ENCODE measurements at places on chromosomes 7 and 10. TPM values are rescaled to one million over a fixed set of nuclear protein-coding genes. Genes with fewer than 3 reads are reported as not detected.
A peak's percentile ranks its signal among the peaks of the same experiment; 100 is the strongest.

Gene CHAT
- not detected for total RNA-seq

Gene DMBT1
- 0.07 TPM for total RNA-seq

Gene CPA2
- 0.84 TPM for total RNA-seq

Gene SORCS3
- not detected for total RNA-seq

Gene TUBAL3
- 6.3 TPM for total RNA-seq

GRCh38 chr10:32419615-32420014 lies 26.3 kb upstream of the CCDC7 start:
- no peaks in the 10 kb centered on the region for H3K27me3 ChIP-seq
- peaks cover 1% of the 10 kb centered on the region for H3K4me1 ChIP-seq
- no peaks in the 10 kb centered on the region for H3K36me3 ChIP-seq
- H3K27ac ChIP-seq: no peak overlapping the region
- no peak overlapping the region for H3K4me3 ChIP-seq

GRCh38 chr10:116045366-116046356 lies 227.3 kb downstream of the GFRA1 start:
- no peaks in the 10 kb centered on the region for H3K36me3 ChIP-seq
- no peak overlapping the region for H3K27ac ChIP-seq
- no peaks in the 10 kb centered on the region for H3K4me1 ChIP-seq
- DNase-seq: no peak

- H3K36me3 ChIP-seq: no peaks in the 10 kb centered on the region
- no peaks in the 10 kb centered on the region for H3K4me1 ChIP-seq
- DNase-seq: no peak
- no peak overlapping the region for H3K27ac ChIP-seq
- no peak overlapping the region for H3K4me3 ChIP-seq
- H3K27me3 ChIP-seq: peaks cover 18% of the 10 kb centered on the region
These were observed 45.5 kb upstream of the DMBT1 start for GRCh38 chr10:122515022-122515424.

GRCh38 chr10:28663576-28664368 lies 13.5 kb upstream of the BAMBI start:
- peak; percentile 81 for DNase-seq
- H3K4me1 ChIP-seq: peaks cover 4% of the 10 kb centered on the region
- no peaks in the 10 kb centered on the region for H3K36me3 ChIP-seq
- no peak overlapping the region for H3K4me3 ChIP-seq

DNA sequence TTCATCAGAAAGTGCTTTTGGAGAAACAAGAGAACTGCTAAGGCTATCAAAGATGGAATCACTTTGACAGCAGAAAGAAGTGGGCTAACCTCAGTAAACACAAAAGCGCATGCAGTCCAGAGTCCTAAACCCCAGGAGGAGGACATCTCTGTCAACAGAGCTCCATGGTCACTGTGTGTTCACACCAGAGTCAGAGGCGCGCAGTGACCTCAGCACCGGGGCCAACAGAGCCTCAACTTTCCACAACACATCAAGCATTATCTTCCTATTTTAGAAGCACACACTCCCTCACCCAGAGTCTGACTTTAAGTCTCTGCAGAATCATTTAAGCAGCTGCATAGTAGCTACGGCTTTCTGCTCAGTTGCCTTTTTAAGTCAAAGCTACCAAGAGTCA lies 195.3 kb downstream of the DIP2C start:
- no peak overlapping the region for H3K27ac ChIP-seq
- H3K27me3 ChIP-seq: peaks cover 65% of the 10 kb centered on the region
- H3K4me3 ChIP-seq: no peak overlapping the region
- no peaks in the 10 kb centered on the region for H3K4me1 ChIP-seq
- H3K36me3 ChIP-seq: no peaks in the 10 kb centered on the region
- DNase-seq: no peak

DNA sequence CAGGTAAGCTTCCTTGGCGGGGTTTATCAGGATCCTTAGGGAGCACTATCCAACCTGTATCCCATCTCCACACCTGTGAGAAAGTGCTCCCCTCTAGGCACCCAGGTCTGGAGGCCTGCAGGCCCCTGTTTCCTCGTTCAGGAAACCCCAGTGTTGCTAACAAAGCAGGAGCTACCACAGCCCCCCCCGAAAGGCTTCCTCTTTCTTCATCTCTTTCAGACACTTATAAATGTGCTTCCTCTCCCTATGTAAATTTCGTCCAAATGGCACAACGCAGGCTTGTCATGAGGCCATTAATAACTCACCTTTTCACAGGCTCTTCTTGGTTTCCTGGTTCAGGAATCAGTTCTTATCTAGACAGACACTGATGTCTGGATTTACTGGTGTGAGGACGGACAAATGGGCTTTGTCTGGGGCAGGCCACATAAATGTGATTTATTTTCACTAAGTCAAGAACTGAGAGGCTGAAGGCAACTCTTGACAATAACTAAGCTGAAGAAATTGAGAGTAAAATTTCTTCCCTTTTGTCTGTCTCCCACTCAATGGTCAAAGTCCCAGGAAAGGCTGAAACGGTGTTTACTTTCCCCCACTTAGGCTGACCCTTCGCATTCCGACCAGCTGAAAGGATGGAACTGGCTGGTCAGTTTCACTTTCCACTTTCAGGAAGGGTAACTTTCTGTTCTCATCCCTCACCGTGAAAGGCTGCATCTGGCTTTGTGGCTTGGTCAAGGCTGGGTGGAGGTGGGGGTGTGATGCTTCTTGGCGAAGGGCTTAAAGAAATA lies 46.8 kb downstream of the PIK3AP1 start:
- H3K27me3 ChIP-seq: no peaks in the 10 kb centered on the region
- no peaks in the 10 kb centered on the region for H3K36me3 ChIP-seq
- no peak overlapping the region for H3K4me3 ChIP-seq
- peaks cover 20% of the 10 kb centered on the region for H3K4me1 ChIP-seq
- no peak for DNase-seq

DNA sequence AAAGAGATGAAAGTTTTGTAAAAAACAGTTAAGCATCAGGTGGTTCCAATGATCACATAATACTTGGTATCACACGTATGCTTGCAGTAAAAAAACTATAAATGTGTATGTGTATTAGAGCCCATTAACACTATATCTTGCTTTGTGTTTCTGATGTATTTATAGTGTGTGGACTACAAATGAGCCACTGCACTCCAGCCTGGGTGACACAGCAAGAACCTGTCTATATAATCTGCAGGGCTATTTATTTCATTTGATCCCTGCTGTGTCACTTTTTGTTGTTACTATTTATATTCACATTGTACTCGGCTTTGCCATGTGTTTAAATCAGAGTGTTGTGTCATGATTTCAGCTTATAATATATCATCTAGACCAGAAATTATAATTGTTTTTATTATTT lies 487.8 kb upstream of the TEX47 start:
- no peaks in the 10 kb centered on the region for H3K4me1 ChIP-seq
- no peak for DNase-seq
- H3K27me3 ChIP-seq: no peaks in the 10 kb centered on the region

GRCh38 chr10:87767253-87767652 lies 50.8 kb downstream of the ATAD1 start:
- no peaks in the 10 kb centered on the region for H3K27me3 ChIP-seq
- peaks cover 48% of the 10 kb centered on the region for H3K36me3 ChIP-seq
- peaks cover 6% of the 10 kb centered on the region for H3K4me1 ChIP-seq
- DNase-seq: no peak

DNA sequence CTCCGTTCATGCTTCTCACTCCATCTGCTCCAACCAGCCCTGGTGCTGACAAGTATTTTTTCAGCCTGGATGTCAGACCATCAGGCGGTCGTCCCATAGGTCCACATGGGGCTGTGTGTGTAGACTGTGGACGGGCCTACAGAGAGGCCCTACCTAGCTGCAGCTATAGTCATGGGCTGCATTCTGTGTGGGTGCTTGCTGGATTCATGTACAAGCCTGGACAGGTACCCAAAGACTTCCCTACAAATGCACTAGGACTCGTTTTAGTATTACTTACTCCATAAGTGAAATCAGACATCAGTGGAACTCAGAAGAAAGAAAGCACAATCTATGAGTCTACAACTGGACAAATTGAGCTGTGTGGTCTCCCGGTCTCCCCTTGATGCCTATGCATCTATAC lies 146.8 kb downstream of the PKD1L1 start:
- no peak overlapping the region for H3K27ac ChIP-seq
- peaks cover 3% of the 10 kb centered on the region for H3K27me3 ChIP-seq
- no peak for DNase-seq
- no peaks in the 10 kb centered on the region for H3K4me1 ChIP-seq
- no peak overlapping the region for H3K4me3 ChIP-seq

GRCh38 chr10:92699518-92700381 lies 10.0 kb downstream of the HHEX start:
- H3K4me3 ChIP-seq: peak overlapping the region; percentile 37
- peak; percentile 78 for DNase-seq
- H3K27ac ChIP-seq: peak overlapping the region; percentile 87
- H3K27me3 ChIP-seq: no peaks in the 10 kb centered on the region
- H3K4me1 ChIP-seq: peaks cover 19% of the 10 kb centered on the region

GRCh38 chr7:56157238-56157790 lies 41.1 kb upstream of the NUPR2 start:
- H3K27ac ChIP-seq: no peak overlapping the region
- no peak overlapping the region for H3K4me3 ChIP-seq
- no peak for DNase-seq
- no peaks in the 10 kb centered on the region for H3K4me1 ChIP-seq

- H3K4me1 ChIP-seq: no peaks in the 10 kb centered on the region
- H3K4me3 ChIP-seq: no peak overlapping the region
- no peaks in the 10 kb centered on the region for H3K36me3 ChIP-seq
- no peak overlapping the region for H3K27ac ChIP-seq
These were observed 34.1 kb upstream of the NKX6-2 start for GRCh38 chr10:132820056-132820455.

DNA sequence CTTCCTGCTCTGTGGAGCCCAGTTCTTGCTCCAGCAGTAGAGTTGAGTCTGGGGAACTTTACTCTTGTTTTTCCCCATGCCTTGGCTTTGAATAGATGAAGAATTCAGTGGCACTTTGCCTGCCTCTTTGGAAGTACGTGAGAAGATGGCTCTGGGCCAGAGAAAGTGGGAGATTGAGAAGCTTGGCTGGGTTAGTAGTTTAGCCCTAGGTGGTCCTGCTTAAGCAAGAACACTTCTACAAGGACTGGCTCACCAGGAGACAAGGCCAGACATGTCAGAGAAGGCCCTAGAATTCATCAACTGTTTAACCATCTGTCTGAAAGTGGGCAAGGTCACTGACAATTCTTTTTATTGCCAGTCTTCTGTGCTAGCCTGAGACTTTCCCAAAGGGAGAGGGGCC lies 410.3 kb downstream of the TYW1 start:
- no peak for DNase-seq
- no peaks in the 10 kb centered on the region for H3K27me3 ChIP-seq
- H3K27ac ChIP-seq: no peak overlapping the region
- H3K4me3 ChIP-seq: no peak overlapping the region

DNA sequence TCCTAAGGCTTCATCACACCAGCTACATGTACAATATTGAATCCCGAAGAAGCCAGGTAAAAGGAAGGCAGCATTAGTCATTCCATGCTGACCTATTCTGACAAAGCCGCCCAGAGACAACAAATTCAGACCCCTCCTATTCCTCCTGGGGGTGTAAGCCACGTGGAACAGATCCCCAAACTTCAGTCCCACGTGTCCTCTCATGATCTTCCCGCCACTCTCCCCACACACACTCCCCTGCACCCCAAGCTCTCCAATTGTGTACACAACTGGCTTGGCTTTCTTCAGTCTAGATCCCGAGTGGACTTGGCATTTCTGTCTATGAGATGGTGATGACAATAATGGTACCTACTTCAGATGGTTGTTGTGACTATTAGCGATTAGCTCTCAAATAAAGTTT lies 8.6 kb downstream of the PDE6C start:
- peaks cover 11% of the 10 kb centered on the region for H3K27me3 ChIP-seq
- H3K4me3 ChIP-seq: no peak overlapping the region
- no peaks in the 10 kb centered on the region for H3K4me1 ChIP-seq

DNA sequence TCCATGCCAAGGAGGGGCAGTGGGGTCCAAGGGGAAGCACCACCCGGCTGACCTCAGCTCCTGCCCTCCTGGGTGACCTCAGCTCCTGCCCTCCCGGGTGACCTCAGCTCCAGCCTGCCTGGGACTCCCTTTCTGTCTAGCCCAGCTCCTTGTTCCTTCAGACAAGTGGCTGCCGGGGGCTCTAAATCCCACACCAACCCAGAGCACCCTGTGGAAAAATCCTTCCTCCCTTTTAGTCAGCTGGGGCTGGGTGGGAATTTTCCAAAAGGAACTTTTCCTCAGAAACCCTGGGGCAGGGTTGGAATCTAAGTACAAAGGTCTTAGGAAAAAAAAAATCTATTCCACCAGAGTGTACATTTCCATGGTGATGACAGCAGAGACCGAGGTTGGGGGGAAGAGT lies 36.3 kb downstream of the AKR1B1 start:
- H3K4me1 ChIP-seq: peaks cover 4% of the 10 kb centered on the region
- no peak overlapping the region for H3K27ac ChIP-seq
- DNase-seq: no peak
- no peak overlapping the region for H3K4me3 ChIP-seq

GRCh38 chr10:48317321-48317990 lies 11.0 kb downstream of the MAPK8 start:
- peaks cover 6% of the 10 kb centered on the region for H3K36me3 ChIP-seq
- H3K4me1 ChIP-seq: no peaks in the 10 kb centered on the region
- no peak for DNase-seq
- H3K27ac ChIP-seq: no peak overlapping the region
- no peak overlapping the region for H3K4me3 ChIP-seq

DNA sequence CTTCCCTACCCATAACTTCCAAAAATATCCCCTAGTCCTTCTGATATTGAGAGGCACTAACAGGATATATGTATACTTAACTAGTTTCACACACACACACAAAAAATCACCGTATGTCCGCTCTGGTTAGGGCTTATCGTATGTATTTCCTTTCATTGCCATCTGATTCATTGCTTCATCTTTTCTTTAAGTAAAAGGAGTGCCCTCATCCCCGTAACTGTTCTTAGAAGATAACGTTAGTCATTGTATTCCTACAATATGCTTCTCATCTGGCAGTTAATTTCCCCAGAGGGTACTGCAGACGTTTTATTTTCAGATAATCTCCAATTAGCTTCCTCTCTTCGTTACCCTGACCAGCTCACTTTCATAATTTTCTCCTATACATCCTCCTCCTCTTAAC lies 37.3 kb downstream of the NRCAM start:
- peaks cover 7% of the 10 kb centered on the region for H3K4me1 ChIP-seq
- no peak overlapping the region for H3K27ac ChIP-seq
- DNase-seq: peak; percentile 32
- H3K36me3 ChIP-seq: no peaks in the 10 kb centered on the region
- H3K27me3 ChIP-seq: peaks cover 8% of the 10 kb centered on the region
